NCI-H2081 treated with DMSO at 0.1 percent for 48 hours (cell line): ENCODE measurements at places on chromosomes 7 and 10.

GRCh38 chr10:96124230-96125141 lies 5.6 kb upstream of the ZNF518A start:
- DNase-seq, result no peak

GRCh38 chr7:157396316-157397035 lies 59.7 kb downstream of the DNAJB6 start:
- no peak for DNase-seq

- no peak for DNase-seq
Measured at GRCh38 chr7:22420008-22420407, 63.1 kb upstream of the RAPGEF5 start.

DNA sequence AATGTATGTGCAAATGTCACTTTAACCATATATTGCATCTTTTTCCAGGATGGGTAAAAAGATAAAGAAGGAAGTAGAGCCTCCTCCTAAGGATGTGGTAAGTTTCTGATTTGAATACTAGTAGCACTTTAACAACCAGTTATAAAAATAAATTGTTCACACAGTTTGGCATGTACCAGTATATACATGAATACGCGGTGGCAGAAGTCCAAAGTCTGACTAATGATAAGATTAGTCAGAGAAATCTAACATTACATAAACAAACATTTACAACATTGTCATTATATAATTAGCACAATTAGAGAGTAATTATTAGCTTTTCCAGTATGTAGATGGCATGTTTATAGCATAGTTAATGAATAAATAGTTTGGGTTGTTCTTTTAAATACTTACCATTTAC lies 4.1 kb downstream of the ARMC3 start:
- DNase-seq, result no peak

DNA sequence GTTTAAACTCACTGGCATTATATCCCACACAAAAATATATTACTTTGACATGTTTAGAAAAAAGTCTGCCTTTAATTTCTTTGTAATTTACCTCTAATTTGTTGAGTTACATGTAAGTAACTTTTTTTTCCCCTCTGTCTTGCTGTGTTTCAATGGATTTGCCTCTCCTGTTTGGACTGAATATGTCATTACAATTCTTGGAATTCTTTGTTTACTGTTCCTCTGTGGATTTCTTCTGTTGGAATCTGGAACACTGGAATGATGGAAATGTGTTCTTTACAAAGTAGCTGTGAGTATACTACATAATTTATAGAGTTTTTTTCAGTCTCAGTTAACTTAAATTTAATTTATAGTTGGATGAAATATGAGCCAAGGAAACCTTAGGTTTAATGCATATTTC lies 30.4 kb downstream of the SEPTIN7 start:
- DNase-seq, result no peak

DNA sequence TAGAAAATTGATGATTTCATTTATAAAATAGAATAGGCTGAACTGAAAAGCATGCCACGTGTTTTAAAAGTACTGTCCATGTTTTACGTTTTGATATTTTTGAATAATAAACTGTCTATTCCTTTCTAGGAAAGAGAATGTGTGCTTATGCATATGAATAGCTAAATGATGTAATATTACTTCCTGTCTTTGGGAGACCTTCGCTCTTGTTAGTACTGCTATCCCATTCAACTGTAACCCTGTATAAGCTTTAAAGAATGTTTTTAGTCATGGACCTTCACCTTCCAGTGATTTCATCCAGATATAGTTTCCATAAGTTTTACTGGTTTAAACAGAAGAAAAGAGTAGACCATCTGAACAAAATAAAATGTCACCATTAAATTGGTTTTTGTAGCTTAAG lies 274.4 kb upstream of the SEMA3A start:
- no peak for DNase-seq

- DNase-seq, result no peak
Measured at GRCh38 chr7:56175771-56176170, 59.6 kb upstream of the NUPR2 start.

DNA sequence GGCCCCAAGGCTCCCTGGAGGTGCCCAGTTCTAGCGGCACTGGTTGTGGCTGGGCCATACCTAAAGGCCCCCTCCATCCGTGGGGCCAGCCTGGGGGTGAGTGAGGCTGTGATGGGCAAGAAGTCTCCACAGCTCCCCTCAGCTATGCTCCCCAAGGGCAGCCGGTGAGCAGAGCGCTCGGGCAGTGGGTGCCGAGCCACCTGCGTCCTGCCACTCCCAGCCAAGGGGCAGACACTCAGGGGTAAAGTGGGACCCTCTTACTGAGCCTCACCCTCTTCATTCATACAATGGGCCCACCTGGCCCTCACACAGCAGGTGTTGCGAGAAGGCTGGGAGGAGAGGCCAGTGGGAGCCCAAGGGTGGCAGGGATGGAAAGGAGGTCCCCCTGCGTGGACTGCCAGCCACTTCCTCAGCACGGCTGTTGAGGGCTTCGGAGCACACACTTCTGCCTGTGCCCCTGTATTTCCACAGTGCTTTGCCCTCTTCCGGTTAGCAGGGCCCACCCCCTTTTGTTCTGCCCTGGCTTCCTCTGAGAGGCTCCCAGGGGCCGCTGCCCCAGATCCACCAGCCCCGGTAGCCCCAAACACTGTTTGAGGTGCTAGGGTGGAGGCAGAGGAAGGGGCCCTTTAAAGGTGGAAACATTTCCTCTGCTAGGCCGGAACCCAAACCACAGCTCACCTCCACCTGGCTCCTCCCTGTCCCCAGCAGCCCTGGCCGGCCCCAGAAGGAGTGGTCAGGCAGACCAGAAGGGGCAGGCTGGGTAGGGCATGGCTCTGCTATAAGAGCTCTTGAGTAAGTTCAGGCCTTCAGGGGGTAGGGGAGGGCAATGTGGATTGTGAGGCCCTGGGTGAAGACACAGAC lies 16.4 kb upstream of the C10orf105 start:
- DNase-seq, result no peak
